ENCODE measurements at places on chromosomes 16 and 17.

- peak; percentile 33 for DNase-seq
Observed at GRCh38 chr17:50681263-50682200, 26.2 kb downstream of the ANKRD40 start.

DNA sequence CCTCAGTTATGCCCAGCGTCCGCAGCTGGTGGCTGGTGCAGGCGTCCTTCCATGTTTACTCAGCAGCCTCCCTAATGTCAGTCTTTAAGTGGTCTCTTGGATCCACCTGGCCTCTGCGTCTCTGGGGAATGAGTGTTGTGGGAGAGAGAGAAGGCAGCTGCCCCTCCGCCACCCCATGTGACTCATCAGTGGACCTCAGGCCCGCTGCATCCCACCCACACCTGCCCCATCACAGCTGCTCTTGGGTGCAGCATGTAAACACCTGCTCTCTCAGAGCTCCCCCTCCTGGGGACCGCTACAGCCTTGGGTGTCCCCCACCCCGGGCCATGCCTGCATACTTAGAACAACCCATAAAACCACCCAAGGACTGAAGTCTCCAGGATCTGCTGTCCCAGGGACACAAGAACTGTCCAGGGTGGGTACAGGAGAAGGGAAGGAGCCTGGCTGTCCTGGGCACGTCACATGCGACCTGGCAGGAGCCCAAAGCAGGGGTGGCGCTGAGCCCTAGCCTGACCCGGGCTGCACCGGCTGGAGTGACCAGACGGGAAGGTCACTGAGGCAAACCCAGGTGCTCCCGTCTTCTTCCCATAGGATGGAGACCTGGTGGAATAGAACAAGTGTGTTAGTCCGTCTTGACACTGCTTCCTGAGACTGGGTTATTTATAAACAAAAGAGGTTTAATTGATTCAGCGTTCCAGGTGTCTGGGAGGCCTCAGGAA, 4.2 kb downstream of the C16orf90 start:
- DNase-seq: peak; percentile 27

GRCh38 chr17:50560931-50561745, 623 bp downstream of the CACNA1G start:
- peak; percentile 50 for DNase-seq

GRCh38 chr17:68957944-68958343, 2.8 kb upstream of the ABCA8 start:
- no peak for DNase-seq

DNA sequence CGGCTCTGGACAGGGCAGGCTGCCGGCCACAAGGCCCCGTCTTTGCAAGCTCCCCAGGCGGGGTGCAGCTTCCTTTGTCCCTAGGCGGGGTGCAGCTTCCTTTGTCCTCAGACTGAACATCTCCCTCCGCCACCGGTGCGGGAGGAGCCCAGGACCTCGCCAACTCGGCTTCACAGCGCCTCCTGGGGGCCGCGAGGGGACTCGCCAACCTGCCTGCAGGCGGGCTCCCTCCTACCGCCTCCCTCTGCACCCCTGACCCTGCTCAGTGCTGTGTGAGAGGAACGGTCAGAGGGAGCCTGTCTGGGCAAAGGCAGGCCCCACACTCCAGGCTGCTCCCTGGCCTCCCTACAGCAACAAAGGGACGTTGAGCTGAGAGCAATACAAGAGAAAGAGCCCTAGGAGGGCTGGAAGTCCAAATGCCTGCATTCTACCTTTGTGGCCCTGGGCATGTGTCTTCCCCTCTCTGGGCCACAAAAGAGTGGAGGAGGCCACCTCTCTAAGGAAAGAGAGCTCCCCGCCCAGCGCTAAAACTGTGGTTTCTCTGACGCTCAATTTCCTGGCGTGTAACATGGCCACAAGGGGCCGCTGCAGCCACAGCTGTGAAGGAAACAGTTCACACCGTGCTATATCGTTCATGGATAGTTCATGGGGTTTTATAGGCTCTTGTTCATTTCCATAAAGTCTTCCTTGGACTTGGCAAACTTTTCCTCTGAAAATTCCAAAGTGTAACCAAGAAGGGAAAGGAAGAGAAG, 20.9 kb upstream of the KRT19 start:
- DNase-seq: peak; percentile 91

- DNase-seq: no peak
Observed at GRCh38 chr17:39240631-39241030, 14.9 kb upstream of the STAC2 start.

DNA sequence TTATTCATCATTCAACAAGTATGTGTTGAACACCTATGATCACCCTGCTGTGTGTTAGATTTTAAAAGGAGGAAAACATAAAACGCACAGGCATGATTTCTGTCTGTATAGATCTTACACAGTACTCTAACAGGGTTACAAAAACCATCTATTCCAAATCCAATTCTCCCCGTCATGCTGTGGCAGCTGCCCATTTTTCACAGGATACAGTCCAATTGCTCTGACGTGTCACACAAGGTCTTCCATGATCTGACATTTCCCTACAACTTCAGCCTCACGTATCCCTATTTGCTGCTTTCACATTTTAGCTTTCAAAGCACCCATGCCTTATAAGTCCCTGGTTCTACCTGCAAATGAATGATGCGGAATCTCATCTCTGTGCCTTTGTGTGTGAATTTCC, 67.0 kb upstream of the CNTNAP4 start:
- DNase-seq: no peak

GRCh38 chr17:63751806-63752205, 10.2 kb upstream of the STRADA start:
- peak; percentile 52 for DNase-seq

GRCh38 chr16:10561001-10561400, 19.4 kb downstream of the EMP2 start:
- no peak for DNase-seq
